ENCODE measurements at places on chromosomes 12 and 14. TPM values are rescaled to one million over a fixed set of nuclear protein-coding genes. Genes with fewer than 3 reads are reported as not detected.

CIDEB gene
- total RNA-seq = 8.0 TPM

KCNK10 gene
- not detected for total RNA-seq

- no peaks in the 10 kb centered on the region for H3K36me3 ChIP-seq
- no peaks in the 10 kb centered on the region for H3K27me3 ChIP-seq
- H3K4me1 ChIP-seq = no peaks in the 10 kb centered on the region
- H3K27ac ChIP-seq = no peak overlapping the region
- DNase-seq = no peak
These were observed 3.9 kb upstream of the BTG1 start for GRCh38 chr12:92149563-92149962.

- no peak overlapping the region for H3K4me3 ChIP-seq
- no peak for DNase-seq
- no peaks in the 10 kb centered on the region for H3K4me1 ChIP-seq
- peaks cover 3% of the 10 kb centered on the region for H3K27me3 ChIP-seq
- H3K36me3 ChIP-seq = no peaks in the 10 kb centered on the region
- H3K27ac ChIP-seq = no peak overlapping the region
These were observed 2.4 kb downstream of the CLEC12B start for GRCh38 chr12:10012630-10013330.
